Fibroblast of the conjunctiva (primary cell): ENCODE measurements at places on chromosomes 3 and 15.

DNA sequence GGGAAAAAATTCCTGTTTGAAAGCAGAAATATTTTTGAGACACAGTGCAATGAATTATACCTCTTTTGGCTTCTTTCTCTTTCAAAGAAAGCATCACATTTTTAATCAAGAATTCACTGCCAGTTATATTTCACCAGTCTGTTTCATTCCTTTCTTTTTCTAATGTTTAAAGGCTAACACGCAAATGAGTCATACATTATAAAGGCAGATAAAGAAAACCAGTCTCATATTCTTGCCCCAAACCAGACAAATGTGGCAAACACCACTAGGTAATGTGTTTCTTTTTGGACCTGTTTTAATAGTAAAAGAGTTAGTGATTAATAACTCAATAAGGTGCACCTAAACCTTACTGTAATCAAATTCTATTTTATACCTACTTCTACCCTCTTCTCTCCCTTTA, 83.8 kb downstream of the PLOD2 start:
- no peak for DNase-seq

GRCh38 chr3:113948015-113948917, 453 bp downstream of the ZDHHC23 start:
- DNase-seq, result no peak

- no peak for DNase-seq
Observed at GRCh38 chr15:28114721-28115622, 15.9 kb upstream of the OCA2 start.

- no peak for DNase-seq
Observed at GRCh38 chr3:108985844-108986243, 32.2 kb upstream of the GUCA1C start.

GRCh38 chr3:18660059-18660458, 234.9 kb upstream of the SATB1 start:
- no peak for DNase-seq

- no peak for DNase-seq
Observed at GRCh38 chr15:31004220-31004733, 12.8 kb upstream of the MTMR10 start.

DNA sequence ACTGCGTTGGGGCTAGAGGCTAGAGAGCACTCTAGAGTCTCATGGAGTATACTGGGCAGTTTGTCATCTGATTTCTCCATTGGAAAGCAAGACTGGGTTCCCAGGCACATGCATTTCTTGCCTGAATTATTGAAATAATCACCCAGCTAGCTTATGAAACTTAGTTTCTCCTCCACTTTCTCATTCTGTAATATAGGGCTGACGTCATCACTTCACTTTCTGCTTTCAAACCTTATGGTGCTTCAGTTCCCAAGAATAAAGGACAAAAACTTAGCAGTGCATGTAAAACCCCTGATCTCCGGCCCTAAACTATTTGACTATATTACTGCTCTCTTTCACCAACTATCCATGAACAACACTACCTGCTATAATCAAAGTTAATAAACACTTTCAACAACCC, 147.9 kb downstream of the IGSF11 start:
- DNase-seq, result no peak

GRCh38 chr3:20700714-20701113, 514.7 kb upstream of the SGO1 start:
- DNase-seq, result no peak
